Cardiac ventricle fibroblast (primary cell): ENCODE measurements at places on chromosomes 2 and 18. TPM values are rescaled to one million over a fixed set of nuclear protein-coding genes. Genes with fewer than 3 reads are reported as not detected.

ORC4 gene
- 20.5 and 30.0 TPM in 2 replicates for total RNA-seq

RASGRP3 gene
- total RNA-seq = 1.4 and 4.2 TPM in 2 replicates

CPLX4 gene
- total RNA-seq = not detected in 2 replicates

CD302 gene
- total RNA-seq = 55.3 and 56.9 TPM in 2 replicates

COL4A3 gene
- 2.6 and 4.2 TPM in 2 replicates for total RNA-seq
